ENCODE measurements at places on chromosomes 5 and 9.

GRCh38 chr5:118405650-118406061, 582.7 kb downstream of the DTWD2 start:
- DNase-seq, result no peak

DNA sequence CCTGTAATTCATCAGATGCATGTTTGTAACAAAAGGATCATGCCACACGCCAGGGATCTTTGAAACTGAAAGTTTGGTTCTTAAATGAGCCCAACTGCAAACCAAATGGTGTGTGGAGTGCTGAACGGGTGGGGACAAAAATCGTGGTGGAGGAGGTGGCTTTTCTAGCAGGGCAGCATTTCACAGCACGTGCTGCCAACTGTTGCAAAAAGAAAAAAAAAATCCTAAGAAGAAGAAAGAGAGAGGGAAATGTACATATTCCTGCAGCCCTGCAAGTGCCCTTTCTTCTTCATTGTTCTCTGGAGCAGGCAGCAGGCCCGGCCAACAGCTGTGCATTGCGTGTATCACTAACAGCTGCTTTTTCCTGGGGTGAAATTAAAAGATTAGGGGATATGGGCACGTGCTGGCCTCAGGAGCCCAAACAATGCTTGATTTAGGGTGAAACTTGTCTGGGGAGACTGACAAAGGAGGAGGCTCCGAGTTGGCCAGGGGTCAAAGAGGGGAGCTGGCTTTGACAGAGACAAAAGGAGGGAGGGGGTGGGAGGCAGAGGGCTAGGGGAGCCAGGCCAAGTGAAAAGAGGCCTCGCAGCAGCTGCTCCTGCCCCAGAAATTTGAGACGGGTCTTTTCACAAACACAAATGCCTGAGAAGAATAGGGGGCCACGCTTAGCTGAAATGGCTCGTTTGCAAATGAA, 73.0 kb downstream of the GADD45G start:
- DNase-seq, result no peak

DNA sequence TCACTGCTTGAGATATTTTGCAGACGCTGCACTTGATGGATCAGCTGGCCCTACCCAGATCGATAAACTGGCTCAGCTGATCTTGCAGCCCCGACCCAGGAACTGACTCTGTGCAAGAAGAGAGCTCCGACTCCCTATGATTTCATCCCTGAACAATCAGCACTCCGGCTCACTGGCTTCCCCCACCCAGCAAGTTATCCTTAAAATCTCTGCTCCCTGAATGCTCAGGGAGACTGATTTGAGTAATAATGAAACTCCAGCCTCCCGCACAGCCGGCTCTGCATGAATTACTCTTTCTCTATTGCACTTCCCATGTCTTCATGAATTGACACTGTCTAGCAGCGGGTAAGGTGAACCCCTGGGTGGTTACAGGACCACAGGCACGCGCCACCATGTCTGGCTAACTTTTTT, 16.9 kb upstream of the NANS start:
- DNase-seq, result no peak

DNA sequence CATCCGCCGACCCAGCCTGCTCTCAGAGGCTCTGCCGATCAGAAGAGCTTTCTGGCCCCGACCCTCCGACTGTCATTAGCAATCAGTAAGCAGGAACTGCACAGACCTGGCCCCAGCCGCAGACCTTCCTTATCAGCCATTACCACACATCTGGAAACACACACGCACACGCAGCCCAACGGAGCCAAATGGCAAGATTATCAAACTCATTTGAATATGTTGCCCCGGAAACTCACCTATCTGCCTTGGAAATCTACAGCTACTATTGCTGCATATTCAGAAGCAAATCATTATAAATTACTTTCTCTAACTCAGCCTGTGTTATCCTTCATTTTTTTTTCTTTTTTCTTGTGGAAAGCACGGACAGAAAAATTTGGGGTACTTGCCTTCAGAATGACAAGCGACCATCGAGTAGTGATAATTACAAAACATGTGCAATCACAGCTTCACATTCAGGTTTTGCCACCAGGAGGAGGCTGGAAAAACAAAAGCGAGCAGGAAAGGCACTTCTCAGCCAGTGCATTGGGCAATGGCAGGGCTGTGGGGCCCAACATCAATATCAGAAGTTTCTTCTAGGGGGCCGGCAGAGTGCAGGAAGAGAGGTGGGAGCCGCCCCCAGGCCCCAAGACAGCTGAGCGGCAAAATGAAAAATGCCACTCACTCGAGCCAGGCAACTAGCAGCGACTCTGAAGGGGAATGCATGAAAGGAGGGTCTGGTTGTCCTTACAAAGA, 122.3 kb downstream of the VAV2 start:
- DNase-seq, result no peak

DNA sequence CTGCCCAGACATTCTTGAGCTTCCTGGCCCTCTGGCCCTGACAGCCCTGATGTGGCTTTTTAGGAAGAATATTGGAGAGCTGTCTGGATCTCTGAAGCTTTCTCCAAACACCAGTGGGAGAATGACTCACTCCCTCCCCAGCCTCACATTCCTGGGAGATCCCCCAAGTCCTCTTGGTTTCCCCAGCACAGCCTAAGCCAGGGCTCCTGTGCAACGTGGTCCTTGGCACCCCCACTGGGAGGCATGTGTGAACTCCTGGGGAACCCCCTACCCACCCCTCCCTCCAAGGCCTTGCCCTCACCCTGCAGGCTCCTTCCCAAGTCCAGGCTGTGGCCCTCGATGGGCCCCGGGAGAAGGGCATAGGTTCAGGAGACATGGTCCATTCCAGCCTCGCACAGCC, 12.7 kb downstream of the GLIPR2 start:
- no peak for DNase-seq

GRCh38 chr9:24073007-24073592, 247.1 kb upstream of the ELAVL2 start:
- no peak for DNase-seq

Data from stimulated activated CD4-positive, alpha-beta T cell treated with anti-CD3 and anti-CD28 coated beads, Interleukin-15, amount 100 ng/mL, for 1 hour (primary cell).